ENCODE measurements at places on chromosomes 12 and 14. TPM values are rescaled to one million over a fixed set of nuclear protein-coding genes. Genes with fewer than 3 reads are reported as not detected.

GRCh38 chr14:29529418-29529817 lies 398.2 kb downstream of the PRKD1 start:
- H3K4me3 ChIP-seq: no peak overlapping the region
- no peaks in the 10 kb centered on the region for H3K4me1 ChIP-seq
- H3K36me3 ChIP-seq: no peaks in the 10 kb centered on the region
- no peak for DNase-seq
- H3K27me3 ChIP-seq: no peaks in the 10 kb centered on the region

The SLC25A21 gene
- total RNA-seq: 0.77 TPM

GRCh38 chr12:80271780-80272179 lies 172.3 kb upstream of the PTPRQ start:
- DNase-seq: no peak
- H3K4me3 ChIP-seq: no peak overlapping the region
- no peak overlapping the region for H3K27ac ChIP-seq
- no peaks in the 10 kb centered on the region for H3K36me3 ChIP-seq
- no peaks in the 10 kb centered on the region for H3K27me3 ChIP-seq
- no peaks in the 10 kb centered on the region for H3K4me1 ChIP-seq

- H3K4me3 ChIP-seq: no peak overlapping the region
- H3K27ac ChIP-seq: no peak overlapping the region
- no peaks in the 10 kb centered on the region for H3K4me1 ChIP-seq
- H3K27me3 ChIP-seq: no peaks in the 10 kb centered on the region
These were observed 50.1 kb upstream of the E2F7 start for GRCh38 chr12:77115471-77115870.

DNA sequence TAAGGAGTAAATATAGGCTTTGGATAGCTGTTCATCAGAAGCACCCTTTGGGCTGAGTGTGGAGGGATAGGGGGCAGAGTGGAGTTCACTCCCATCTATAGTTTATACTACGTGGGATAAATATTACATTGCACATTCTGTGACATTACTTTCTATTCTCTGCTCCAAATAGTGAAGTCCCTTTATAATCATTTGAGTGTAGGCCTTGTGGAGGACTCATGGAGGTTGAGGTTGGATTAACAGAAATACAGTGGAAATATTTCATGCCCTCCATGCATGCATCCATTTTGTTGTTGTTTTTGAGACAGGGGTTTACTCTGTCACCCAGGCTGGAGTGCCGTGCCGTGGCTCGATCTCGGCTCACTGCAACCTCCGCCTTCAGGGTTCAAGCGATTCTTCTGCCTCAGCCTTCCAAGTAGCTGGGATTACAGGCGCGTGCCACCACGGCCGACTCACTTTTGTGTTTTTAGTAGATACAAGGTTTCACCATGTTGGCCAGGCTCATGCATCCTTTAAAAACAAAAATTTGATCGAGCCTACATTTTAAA lies 1.4 kb downstream of the CHPT1 start:
- peaks cover 14% of the 10 kb centered on the region for H3K4me1 ChIP-seq
- peak overlapping the region; percentile 93 for H3K27ac ChIP-seq
- no peaks in the 10 kb centered on the region for H3K36me3 ChIP-seq

- no peak for DNase-seq
- no peak overlapping the region for H3K4me3 ChIP-seq
- H3K4me1 ChIP-seq: no peaks in the 10 kb centered on the region
- H3K27ac ChIP-seq: peak overlapping the region; percentile 30
- no peaks in the 10 kb centered on the region for H3K27me3 ChIP-seq
These were observed 150.9 kb upstream of the PLEKHG7 start for GRCh38 chr12:92551853-92552397.

The GZMH gene
- 0.59 TPM for total RNA-seq

GRCh38 chr12:22562036-22563028 lies 18.0 kb upstream of the C2CD5 start:
- H3K36me3 ChIP-seq: no peaks in the 10 kb centered on the region
- H3K4me3 ChIP-seq: no peak overlapping the region
- no peaks in the 10 kb centered on the region for H3K27me3 ChIP-seq
- H3K4me1 ChIP-seq: peaks cover 3% of the 10 kb centered on the region
- H3K27ac ChIP-seq: peak overlapping the region; percentile 26

DNA sequence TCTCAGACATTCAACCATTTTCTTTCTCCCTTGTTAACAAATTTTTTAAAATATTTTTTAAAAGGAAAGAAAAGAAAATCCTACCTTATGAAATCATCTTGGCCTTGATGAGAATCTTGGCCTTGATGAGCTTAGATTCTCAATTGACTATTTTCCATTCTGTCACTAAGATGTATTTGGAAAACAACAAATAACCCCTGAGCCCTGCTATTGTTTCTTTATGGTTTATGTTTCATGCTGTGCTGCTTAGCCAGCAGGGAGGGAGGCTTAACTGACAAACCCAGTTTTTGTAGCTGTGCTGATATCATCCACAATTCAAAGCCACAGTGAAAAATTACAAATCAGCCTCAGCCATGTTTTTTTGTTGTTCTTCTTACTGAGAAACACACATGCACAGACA lies 404.1 kb downstream of the RAD51B start:
- no peaks in the 10 kb centered on the region for H3K27me3 ChIP-seq
- DNase-seq: no peak
- no peaks in the 10 kb centered on the region for H3K4me1 ChIP-seq
- no peak overlapping the region for H3K4me3 ChIP-seq
- H3K36me3 ChIP-seq: no peaks in the 10 kb centered on the region

The HHIPL1 gene
- 0.93 TPM for total RNA-seq

DNA sequence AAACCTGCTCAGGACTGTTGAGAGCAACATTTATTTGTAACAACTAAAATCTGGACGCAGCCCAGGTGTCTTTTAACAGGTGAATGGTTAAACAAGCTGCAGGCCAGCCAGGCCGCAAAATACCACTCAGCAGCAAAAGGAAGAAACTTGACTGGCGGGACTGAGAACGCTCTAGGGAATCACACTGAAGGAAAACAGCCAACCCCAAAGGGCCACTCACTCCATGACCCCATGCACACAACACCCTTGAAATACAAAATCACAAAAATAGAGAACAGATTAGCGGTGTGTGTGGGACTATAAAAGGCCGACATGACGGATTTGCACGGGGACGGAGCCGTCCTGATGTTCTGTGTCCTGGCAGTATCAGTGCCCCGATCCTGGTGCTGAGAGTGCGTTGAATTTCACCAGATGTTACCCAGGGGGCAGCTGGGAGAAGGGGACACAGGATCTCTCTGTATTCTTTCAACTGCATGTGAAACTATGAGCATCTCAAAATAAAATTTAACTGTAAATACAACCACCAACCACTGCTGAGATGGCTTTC lies 23.0 kb downstream of the VPS37B start:
- H3K27me3 ChIP-seq: no peaks in the 10 kb centered on the region
- peaks cover 45% of the 10 kb centered on the region for H3K4me1 ChIP-seq
- no peak overlapping the region for H3K4me3 ChIP-seq
- no peak for DNase-seq

GRCh38 chr14:77882636-77883035 lies 82.7 kb downstream of the ADCK1 start:
- no peak for DNase-seq
- H3K36me3 ChIP-seq: no peaks in the 10 kb centered on the region
- no peak overlapping the region for H3K27ac ChIP-seq
- H3K4me3 ChIP-seq: no peak overlapping the region
- no peaks in the 10 kb centered on the region for H3K4me1 ChIP-seq

- no peak overlapping the region for H3K4me3 ChIP-seq
- H3K36me3 ChIP-seq: no peaks in the 10 kb centered on the region
- no peak overlapping the region for H3K27ac ChIP-seq
These were observed 59.3 kb downstream of the C14orf132 start for GRCh38 chr14:96098309-96098998.

The FOXN4 gene
- total RNA-seq: not detected

DNA sequence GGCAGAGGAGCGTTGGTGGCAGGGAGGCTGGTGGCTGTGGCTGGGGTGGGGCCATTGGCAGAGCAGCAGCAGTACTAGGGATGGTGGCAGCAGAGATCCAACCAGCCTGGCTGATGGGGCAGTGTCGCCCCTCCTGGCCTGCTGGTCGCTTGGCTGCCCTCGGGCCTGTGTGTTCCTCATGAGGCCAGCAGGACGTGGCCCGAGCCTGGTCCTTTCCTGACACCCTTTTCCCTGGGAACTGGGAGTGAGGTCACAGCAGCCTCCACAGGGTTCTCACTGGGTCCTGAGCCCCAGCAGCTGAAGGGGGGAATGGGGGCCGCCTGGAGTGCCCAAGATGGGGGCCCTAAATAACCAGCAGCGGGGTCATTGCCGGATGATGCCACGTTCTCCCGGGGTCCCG lies 46.1 kb downstream of the KIF26A start:
- no peaks in the 10 kb centered on the region for H3K27me3 ChIP-seq
- H3K4me3 ChIP-seq: no peak overlapping the region
- H3K36me3 ChIP-seq: no peaks in the 10 kb centered on the region
- H3K27ac ChIP-seq: no peak overlapping the region
- DNase-seq: no peak

The CLEC4D gene
- total RNA-seq: not detected

DNA sequence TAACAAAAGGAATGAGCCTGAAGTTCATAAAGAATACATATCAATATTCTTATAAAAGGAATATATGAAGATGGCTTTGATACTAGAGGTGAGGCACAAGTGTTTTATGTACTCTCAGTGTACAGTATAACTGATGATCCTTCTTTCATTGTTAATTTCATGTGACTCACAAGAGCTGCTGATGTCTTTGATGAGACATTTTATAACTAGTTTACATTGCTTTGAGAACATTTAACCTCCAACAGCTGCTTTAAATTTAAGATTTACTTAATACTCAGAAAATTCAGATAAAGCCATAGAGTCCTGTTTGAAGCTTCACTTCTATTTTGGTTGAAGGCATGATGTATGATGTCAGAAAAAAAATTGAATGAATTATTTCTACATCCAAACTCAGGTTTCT lies 59.8 kb downstream of the WASHC4 start:
- no peaks in the 10 kb centered on the region for H3K27me3 ChIP-seq
- DNase-seq: no peak
- H3K4me3 ChIP-seq: no peak overlapping the region
- H3K27ac ChIP-seq: no peak overlapping the region
- no peaks in the 10 kb centered on the region for H3K36me3 ChIP-seq

DNA sequence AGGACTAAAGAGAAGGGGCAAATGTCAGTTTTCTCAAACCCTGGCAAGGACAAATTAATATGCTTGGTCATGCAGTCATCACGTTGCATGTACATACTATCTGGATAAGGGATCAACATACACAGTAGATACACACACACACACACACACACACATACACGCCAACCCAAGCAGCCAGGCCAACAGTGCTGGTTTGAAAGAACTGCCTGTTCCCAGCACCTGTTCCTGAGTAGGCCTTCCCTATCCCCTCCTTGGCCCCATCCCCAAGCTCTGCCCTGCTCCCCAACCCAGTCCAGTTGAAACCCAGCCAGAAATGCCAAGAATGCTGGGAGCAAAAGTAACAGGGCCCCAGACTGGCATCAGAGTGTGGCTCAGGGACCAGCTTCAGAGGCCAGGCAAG lies 4.4 kb downstream of the ITGA7 start:
- H3K36me3 ChIP-seq: no peaks in the 10 kb centered on the region
- no peak for DNase-seq
- no peaks in the 10 kb centered on the region for H3K4me1 ChIP-seq
- H3K27me3 ChIP-seq: no peaks in the 10 kb centered on the region

DNA sequence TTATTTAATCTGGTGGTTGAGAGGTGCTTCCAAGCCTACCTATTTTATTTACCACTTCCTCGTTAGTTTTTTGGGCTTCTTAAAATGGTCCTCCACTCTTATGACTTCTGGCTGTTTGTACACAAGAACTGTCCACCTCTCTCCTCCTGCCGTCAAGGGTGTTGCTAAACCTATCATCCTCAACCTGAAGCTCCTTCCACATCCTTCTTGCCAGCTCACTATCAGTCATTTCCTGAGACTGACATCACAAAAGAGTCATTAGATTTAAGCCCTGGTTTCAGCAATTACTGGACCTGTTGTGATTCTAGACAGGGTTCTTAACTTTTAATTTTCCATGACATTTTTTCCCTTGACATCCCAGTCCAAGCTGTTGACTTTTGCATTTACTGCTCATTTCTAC lies 91.9 kb downstream of the BICD1 start:
- DNase-seq: no peak
- H3K36me3 ChIP-seq: no peaks in the 10 kb centered on the region
- H3K4me1 ChIP-seq: no peaks in the 10 kb centered on the region
- H3K27ac ChIP-seq: no peak overlapping the region
- no peaks in the 10 kb centered on the region for H3K27me3 ChIP-seq

The CLEC2D gene
- 6.8 TPM for total RNA-seq

- H3K4me1 ChIP-seq: no peaks in the 10 kb centered on the region
- no peaks in the 10 kb centered on the region for H3K36me3 ChIP-seq
- H3K27ac ChIP-seq: no peak overlapping the region
- no peak overlapping the region for H3K4me3 ChIP-seq
- no peaks in the 10 kb centered on the region for H3K27me3 ChIP-seq
- no peak for DNase-seq
These were observed 422.5 kb downstream of the NRXN3 start for GRCh38 chr14:78592616-78593219.

- H3K27me3 ChIP-seq: no peaks in the 10 kb centered on the region
- no peak for DNase-seq
- no peaks in the 10 kb centered on the region for H3K4me1 ChIP-seq
- H3K4me3 ChIP-seq: no peak overlapping the region
These were observed 96.4 kb downstream of the EFCAB11 start for GRCh38 chr14:89858089-89858488.

DNA sequence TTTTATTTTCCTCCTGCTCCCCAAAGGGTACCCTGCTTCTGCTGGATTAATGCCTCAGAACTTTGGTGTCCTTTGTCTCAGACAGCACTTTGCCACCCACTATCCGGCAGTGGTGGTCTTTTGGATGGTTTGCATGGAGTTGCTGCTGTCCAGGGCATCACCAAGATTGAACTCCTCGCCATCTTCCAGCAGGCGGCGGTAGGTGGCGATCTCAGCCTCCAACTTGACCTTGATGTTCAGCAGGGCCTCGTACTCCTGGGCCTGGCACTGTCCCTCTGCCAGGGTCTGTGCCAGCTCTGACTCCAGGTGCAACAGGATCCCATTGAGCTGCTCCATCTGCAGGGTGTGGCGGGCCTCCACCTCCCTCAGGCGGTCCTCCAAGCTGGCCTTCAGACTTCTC lies 9.4 kb upstream of the NOPCHAP1 start:
- H3K4me3 ChIP-seq: no peak overlapping the region
- H3K4me1 ChIP-seq: no peaks in the 10 kb centered on the region
- no peak for DNase-seq
- no peaks in the 10 kb centered on the region for H3K36me3 ChIP-seq

DNA sequence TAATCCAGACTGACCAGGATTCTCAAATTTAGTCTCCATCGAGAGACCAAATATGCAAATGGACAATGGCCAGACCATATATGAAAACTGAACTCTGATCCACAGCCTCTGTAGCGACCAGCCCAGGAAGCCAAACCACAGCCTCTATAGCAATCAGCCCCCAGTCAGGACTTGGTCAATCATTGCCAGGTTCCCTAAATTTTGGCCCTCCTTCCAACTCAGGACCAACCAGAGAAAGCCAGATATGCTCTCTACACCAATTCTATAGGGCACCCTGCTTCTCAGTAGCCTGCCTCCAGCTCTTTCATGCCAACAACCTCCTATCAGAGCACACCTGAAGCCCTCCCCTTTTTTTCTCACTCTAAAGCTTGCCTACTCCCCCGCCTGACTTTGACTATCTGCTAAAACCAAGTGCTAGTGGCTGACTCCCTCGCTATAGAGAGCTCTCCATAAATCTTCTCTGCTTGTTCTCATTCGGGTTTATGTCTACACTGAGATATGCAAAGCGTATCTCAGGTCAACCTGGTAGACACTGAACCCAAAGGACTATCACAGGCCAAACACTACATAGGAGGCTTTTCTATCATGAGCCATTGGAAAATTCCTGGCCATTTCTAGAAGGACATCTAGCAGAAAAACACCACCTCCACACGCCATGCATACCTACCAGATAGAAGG lies 110.5 kb upstream of the FUT8 start:
- no peaks in the 10 kb centered on the region for H3K36me3 ChIP-seq
- peak; percentile 36 for DNase-seq
- no peaks in the 10 kb centered on the region for H3K27me3 ChIP-seq
- peak overlapping the region; percentile 38 for H3K27ac ChIP-seq
